Mesenteric fat pad (tissue), 1 donor: ENCODE measurements at places on chromosomes 4 and X. TPM values are rescaled to one million over a fixed set of nuclear protein-coding genes. Genes with fewer than 3 reads are reported as not detected.
A peak's percentile ranks its signal among the peaks of the same experiment; 100 is the strongest.

Gene DCHS2
- 0.32 TPM for total RNA-seq

Gene IL2
- total RNA-seq = not detected

Gene NCAPG
- total RNA-seq = 0.26 TPM

Gene STAP1
- not detected for total RNA-seq

Gene EXOC1L
- not detected for total RNA-seq

- DNase-seq = no peak
Observed at GRCh38 chrX:119478504-119478903, 10.3 kb downstream of the SLC25A5 start.

DNA sequence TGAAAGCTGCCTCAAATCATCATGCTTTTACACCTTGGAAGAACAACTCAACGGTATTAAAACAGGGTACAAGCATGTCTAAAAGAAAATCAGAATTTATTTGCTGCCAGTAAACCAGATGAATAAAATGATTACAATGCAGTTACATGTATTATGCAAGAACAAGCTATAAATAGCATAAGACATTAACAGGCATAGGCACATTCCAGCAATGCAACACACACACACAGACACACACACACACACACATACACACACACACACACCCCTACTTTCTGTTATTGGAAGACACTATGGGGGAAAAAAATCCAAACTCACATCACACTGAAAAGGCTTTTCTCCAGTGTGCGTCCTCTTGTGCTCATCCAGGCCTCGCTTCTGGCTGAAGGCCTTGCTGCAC, 212.5 kb downstream of the PRDM5 start:
- no peak for DNase-seq

DNA sequence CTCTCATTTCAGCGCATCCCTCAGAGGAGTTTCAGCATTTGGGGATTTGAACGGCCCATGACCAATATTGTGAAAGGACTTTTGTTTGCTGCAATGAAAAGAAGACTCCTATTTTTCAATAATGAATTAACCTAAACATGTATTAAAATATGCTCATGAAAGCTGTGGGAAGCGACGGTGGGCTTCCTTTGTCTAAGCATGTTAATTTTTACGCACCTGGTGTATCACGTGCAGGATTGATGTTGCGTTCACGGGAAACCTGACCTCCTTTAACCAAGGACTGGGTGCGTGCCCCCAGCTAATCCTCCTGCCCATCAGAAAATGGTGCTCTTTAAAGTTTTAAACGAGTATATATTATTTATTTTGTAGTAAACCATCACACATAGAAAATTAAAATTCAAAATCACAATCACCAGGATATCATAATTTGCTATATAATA, 590 bp upstream of the CCDC110 start:
- no peak for DNase-seq

DNA sequence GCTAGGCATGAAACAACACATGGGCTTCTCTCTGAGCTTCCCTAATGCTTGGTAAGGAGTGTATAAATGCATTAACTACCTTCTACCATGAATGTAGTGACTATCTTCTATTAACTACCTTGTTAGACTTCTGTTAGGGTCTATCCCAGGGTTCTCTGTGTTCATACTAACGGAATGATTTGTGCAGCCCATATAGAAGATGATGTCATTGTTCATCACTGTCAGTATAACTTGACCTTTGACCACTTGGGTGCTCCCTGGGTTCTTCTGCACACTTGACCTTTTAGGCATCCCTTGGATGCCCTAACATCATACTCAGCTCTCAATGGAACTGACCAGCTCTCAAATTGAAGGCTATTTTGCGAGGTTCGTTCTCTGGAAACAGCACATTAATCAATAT, 30.8 kb upstream of the CT47C1 start:
- no peak for DNase-seq

DNA sequence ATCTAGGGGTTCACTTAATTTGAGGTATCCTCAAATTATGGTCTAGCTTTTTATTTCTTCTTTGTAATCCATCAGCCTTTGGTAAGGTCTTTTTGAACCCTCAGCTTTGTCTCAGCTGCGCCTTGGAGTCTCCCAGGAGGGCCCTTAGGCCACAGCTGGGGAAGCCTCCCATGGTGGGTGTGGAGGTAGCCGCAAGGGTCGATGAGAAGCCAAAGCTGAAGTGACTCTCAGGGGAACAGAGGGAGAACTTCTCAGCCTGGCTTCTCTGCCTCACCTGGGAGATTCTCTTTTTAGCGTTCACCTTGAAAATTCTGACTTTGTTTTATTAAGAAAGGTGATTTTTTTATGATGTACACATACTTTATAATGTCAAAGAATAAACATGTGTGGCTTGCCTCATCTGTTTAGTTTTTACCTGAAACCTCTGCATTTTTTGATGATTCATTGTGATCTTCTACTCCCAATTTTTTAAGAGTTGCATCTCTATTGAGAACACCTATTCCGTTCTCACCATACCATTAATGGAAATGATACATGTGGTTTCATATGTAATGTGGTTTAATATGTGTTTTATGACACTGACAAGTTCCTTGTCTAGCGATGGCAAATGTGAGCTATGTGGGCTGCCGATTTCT, 25.6 kb upstream of the SLC25A4 start:
- DNase-seq = no peak

- DNase-seq = no peak
Observed at GRCh38 chrX:124393238-124393637, 46.9 kb downstream of the SH2D1A start.

DNA sequence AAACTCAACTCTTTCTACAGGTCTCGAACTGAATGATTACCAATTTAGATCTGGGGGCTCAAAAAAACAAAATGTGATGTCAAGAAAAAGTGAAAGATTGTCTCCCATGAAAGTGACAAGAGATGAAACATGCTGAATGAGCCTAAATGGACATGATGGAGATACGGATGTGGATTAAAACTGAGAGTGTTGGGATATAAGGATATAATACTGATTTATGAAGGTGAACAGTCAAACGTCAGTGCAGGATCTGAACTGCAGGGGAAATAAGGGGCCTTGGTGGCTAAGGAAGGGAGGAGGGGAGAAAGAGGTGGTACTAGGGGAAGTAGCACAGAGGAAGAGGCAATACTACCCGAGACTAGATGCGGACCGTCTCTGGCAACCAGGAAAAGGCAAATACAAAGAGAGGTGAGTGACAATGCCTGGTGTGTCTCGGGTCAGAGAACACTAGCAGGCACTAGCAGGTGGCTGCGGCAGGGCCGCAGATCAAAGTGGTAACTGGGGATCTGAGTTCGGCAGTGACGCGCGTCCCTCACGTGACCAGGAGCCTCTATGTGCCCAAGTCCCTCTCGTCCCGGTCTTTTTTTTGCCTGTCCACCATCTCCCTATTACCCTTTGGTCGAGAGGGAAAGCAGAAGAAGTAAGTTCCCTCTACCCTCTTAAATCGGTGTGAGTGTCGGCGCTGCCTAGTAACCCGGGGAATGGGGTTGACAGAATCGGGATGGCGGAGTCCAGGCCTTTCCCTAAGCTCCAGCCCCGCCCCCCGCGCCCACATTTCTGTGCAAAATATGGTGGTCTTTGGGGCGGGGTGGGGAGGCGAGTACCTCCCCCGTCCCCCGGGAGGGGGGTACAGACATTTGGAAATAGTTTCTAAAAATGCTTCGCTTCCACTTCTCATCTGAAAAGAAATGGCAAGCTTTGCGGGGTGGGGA, at the start of gene TCEAL1:
TSS of gene TCEAL1 (plus strand) at position 590 of the 932 bp plus-strand sequence. CDS start 942 bp downstream, outside the sequence.
- no peak for DNase-seq

DNA sequence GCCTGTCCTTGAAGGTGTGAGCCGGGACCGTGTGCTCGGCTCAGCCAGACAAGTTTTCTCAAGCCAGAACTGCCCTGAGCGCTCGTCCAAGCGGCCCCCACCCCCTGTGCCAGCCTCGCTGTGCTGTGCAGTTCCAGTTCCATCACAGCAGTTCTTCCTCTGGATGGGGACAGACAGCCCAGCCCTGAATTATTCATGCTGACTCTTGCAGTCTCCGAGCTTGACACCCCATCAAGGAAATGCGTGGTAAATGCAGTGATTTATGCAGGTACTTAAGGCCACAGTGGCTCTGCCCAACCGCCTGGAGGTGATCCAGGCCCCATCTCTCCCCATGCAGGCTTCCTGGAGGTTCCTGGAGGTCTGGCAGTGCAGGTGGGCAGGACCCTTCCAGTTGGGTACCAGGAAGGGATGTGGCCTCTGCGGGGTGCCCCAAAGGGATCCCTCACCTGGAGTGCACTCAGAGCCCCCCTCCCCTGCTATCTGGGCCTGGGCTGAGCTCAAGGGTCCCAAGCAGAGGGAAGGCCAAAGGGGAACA, 44.8 kb upstream of the HMX1 start:
- DNase-seq = peak; percentile 43

DNA sequence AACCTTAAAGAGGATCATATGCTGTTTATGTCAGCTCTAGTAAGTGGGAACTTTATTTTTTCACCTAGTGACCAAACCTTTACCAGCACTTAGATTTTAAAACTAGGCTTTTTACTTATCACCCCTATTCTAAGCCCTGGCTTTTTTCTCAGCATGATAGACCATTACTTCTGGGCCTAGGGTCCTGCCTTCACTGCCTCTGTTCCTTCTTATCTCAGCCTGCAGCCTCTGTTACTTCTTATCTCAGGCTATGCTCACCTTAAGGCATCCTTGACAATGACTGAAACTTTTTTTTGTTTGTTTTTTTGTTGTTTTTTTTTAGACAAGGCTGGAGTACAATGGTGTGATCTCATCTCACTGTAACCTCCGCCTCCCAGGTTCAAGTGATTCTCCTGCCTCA, 59.6 kb downstream of the TMEM154 start:
- no peak for DNase-seq

DNA sequence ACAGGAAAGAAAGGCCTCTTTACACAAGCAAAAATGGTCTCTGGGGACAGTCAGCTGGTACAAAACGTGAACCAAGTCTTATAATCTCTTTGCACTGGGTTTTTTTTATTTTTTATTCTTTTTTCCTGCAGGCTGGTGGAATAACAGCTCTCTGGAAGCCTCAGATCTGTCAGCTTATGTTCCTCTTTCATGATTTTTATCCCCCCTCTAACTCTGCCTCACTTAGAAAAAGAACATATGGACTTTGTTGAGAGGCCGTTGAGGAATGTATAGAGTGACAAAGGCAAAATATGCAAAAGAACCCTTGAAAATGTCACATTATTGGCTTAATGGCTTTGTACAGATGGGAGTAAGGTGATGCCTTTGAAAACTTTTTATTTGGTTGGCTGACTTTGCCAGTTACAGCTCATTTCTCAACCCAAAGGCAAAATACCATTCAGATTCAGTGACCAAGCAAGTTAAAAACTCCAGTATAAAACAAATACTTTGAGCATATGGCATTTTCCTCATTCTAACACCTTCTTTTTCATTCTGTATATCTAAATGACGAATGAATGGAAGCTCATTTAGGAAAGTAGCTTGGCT, 111.1 kb downstream of the RNF150 start:
- DNase-seq = no peak
